Posterior vena cava (tissue), 2 donors: ENCODE measurements at places on chromosomes 4 and X.

DNA sequence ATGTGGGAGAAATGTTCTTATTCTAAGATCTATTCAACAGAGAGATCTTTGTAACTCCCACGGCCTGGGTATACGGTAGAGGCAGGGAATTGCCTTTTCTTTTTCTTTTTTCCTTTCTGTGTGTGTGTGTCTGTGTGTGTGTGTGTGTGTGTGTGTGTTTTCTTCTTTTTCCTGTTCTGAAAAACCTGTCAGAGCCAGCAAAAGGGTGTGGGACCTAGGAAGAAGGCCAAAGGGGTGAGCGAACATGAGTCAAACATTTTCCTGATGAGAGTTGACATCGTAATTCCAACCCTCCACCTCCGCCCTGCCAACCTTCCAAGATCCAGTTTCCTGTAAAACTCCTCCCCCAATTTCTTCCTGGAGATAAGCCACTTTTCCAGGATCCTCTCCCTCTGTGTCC is 2.8 kb upstream of the CHIC2 start:
- DNase-seq: peak; percentile 81

DNA sequence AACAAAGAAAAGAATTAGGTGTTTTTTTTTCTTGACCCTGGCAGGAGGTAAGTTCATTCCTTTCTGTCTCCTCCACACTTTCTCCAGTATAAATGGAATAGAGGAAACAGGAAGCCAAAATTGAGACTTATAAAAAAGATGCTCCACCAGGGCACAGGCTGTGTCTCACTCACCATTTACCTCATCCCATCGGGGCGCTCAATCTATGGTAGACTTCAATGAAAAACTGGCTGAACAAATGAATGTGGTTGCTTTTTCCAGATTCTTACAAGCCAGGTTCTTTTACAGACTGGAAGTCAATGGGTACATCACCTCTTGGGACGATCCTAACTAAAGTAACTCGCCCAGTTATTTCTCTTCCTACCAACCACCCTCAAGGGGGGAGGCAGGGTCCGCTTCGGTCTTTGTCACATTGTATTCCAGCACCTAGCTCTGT is 685 bp downstream of the COMMD8 start:
- no peak for DNase-seq

DNA sequence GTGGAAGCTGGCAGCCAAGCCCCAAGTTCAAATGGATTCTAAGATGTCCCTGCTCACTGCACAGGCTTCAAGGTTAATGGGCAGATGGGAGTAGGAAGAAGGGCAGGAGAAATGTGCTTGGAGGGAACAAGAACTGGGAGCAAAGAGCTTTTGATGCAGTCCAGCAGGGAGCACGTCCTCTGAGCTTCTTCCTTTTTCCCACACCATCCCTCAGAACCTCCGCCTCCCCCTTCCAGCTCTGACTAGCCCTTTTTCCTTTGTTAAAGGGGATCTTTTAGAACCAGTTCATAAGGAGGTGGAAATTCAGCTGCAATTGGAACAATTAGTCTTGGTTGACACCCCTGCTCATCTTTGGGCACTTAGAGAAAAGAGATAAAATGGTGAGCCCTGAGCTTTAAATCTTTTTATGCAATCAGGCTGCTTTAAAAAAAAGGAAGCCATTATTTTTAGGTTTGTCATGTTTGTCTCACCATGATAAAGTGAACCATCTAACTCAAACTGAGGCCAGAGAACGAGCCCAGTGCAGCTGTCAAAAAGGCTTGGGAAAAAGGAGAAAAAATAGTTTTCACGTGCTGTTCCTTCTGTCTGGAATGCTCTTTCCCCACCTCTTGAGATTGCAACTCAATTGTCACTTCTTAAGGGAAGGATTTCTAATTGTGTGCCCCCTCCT is 135.8 kb upstream of the IL1RAPL2 start:
- no peak for DNase-seq

DNA sequence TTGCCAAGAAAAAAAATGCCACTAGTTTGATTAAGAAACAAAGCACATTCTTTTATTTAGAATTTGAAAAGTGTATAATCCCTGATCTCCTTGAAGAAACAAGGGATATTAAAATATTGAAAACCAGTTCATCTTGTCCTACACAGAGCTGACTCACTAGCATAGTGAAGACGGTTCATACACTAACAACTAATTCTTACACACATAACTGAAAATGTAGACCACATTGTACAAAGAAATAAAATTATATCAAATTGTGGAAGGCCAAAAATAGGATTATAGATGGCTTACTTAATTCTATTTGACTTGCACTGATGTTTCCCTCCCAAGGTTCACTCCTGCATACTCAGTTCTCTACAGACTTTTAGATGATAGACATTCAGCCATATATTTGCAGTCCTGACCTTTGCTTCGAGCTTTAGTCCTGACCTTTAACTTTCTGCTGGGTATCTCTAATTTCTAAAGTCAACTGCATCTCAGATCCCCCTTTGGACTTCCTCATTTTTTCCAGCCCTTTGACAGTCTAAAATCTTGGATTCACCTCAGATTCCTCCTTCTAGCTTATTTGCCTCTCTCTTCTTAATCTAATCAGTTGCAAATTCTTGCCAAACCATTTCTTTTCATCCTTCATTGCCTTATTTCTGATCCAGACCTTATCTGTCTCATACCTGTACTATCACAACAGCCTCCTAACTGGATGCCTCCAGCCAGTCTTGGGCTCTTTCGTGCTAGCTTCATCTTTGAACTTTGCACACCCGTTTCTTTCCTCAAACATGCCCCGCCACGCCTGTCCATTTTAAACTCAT is 4.5 kb upstream of the WWC2 start:
- DNase-seq: no peak

DNA sequence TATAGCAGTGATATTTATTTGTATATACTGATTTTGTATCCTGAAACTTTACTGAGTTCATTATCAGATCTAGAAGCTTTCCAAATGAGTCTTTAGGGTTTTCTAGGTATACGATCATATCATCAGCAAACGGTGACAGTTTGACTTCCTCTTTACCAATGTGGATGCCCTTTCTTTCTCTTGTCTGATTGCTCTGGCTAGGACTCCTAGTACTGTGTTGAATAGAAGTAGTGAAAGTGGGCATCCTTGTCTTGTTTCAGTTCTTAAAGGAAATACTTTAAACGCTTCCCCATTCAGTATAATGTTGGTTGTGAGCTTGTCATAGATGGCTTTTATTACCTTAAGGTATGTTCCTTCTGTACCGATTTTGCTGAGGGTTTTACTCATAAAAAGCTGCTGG is 37.5 kb downstream of the CBR4 start:
- DNase-seq: no peak

DNA sequence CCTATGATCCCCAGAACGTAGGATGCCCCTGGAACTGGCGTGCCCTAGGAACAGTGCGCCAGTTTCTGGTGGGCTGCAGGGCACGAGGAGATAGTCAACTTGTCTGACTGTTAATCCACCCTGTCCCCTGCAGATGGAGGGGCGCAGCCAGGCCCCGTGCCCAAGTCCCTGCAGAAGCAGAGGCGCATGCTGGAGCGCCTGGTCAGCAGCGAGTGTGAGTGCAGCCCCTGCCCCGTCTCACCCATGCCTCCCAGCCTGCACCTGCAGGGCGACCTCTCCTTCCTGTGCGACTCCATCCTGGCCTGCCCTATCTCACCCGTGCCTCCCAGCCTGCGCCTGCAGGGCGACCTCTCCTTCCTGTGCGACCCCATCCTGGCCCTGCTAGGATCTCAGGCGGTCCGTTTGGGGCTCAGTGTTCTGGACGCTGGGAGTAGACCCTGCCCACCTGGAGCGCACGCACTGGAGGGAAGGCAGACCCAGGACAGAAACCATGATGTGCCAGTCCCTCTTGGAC is 22.2 kb downstream of the WFS1 start:
- no peak for DNase-seq

DNA sequence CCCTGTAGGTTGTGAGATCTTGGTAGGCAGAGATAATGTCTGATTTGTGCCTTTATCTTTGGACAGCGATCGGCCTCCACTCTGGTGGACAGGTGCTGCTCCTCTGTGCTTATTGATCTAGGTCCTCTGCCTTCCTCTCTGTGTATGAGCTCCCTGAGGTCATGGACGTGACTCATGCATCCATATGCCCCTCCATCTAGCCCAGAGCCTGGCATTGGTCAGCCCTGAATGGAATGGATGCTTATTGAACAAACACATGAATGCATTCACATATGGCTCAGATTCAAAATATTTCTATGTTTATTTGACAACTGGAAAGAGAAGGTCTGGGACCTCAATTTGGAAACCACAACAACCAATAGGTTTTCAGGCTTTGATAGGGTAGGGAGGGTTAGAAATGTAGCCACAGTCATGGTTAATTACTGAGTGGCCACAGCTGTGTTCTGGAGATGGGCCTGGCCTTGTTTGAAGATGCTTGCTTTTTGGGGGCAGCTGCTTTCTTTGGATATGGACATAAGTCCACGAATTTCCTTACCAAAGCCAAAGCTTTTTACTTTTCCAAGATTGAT is 76.2 kb downstream of the SEL1L3 start:
- no peak for DNase-seq

GRCh38 chr4:123556526-123556925 is 159.9 kb downstream of the SPRY1 start:
- DNase-seq: no peak

DNA sequence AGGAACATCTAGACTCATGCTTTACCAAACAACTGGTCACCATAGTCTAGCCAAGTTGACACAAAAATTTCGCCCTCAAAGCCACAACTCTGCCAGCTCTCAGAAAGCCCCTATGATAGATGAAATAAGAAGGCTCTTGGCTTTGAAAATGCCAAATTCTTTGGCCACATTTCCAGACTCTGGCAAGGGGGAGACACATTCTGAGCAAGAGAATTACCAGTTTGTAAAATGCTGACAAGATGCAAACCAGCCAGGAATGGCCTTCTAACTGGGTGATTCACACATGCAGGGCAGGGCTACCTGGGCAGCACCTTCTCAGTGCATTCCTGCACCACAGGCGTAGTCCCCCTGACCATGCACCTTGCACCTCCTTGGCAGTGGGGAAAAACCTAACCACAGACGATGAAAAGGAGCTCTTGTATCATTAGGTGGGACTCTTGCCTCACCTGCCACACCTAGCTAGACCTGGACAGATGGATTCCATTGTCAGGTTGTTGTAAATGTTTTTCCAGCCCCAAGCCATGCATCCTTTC is 77.4 kb upstream of the CPEB2 start:
- DNase-seq: no peak

DNA sequence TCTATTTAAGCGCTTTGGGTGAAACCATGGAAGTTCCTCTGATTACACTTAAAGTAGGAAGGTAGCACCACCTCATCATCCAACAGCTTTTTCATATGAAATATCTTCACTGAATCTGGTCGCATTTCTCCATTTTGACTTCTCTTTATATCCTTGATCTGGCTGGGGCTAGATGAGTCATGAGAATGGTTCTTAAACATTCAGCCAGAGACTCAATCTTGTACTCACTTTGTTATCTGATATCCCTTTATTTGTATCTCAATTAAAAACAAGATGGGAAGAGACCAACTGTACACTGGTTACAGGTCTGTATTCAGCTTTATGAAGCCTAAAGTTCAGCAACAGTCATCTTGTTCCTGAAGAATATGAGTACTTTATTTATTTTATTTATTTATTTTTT is 84.9 kb downstream of the CBLL2 start:
- no peak for DNase-seq

DNA sequence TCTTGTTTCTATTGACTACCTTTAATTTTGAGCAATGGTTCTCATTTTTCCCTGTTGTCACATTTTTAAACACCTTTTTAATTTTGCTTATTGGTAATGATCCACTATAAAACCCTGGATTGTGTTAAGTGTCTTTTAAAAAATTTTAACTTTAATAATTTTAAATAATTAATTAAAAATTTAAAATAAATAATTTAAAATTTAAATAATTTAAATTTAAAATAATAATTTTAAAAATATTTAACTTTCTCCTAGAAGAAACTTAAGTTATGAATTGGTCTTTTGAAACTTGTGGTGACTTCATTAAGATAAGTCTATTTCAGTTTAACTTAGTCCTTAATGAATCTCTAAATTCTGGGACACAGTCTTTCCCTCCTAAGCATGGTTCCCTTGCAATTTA is 566.3 kb upstream of the GALNTL6 start:
- no peak for DNase-seq

DNA sequence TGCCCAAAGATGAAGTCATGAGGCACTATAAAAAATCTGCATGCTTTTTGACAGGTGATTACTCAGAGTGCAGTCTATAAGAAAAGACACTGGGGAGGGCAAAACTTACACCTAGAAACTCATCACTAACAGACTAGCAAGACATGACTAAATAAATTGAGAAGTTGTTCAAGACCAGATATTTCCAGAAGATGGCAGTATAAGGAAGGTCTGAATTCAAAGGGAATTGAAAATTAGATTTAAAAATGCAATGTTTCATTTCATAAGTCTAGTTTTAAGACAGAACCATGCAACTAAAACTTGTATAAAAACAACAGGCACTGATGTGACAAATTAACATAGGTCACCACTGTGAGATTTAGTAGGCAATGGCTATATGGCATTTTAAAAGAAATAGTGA is 232.5 kb upstream of the POF1B start:
- DNase-seq: no peak
